ENCODE measurements at places on chromosomes 12 and 14.

GRCh38 chr14:67493092-67493717 is 4.7 kb upstream of the TMEM229B start:
- no peak for DNase-seq

- DNase-seq = no peak
These were observed 172.2 kb downstream of the SLC16A7 start for GRCh38 chr12:59768031-59768430.

DNA sequence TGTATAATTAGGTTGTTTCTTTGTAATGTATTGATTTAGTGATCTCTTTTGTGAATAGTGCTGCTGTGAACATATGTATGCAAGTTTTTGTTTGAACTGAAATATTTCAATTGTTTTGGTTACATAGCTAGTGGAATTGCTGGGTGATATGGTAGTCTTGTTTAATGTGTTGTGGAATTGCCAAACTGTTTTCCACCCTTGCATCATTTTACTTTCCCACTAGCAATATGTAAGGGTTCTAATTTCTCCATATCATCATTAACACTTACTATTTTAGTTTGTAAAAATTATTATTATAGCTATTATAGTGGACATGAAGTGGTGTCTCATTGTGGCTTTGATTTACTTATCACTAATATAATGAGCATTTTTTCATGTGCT is 5.9 kb downstream of the G2E3 start:
- DNase-seq = no peak

DNA sequence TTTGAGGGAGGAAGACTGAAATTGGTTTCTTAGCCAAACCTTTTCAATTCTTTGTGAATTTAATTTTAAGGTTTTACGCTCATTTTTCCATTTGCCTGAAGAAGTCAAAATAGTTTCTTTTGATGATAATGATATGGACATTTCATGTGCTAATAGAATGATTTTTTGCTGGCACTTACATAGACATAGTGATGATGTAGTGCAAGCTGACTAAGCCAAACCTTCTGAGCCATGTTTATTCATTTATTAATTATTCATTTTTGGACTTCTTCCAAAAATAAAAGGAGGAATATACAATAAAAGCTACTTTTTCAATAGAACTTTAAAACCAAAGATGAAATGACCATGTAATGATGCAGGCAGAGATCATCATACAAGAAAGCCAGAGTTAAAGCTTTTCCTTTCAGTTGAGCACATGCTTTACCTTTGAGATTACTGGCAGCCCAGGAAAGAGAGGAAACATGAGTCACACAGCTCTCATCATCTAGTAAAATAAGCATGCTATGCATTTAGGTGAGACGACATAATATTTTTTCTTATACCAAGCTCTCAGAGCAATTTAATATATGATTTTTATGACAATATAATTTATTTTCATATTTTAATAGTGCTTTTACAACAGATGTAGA is 24.8 kb downstream of the KCNA1 start:
- DNase-seq = no peak

GRCh38 chr14:105473677-105474482 is 741 bp upstream of the CRIP2 start:
- DNase-seq = peak; percentile 94

GRCh38 chr12:121838126-121838525 is 20.5 kb downstream of the HPD start:
- DNase-seq = no peak

- DNase-seq = no peak
These were observed 383.7 kb downstream of the EGLN3 start for GRCh38 chr14:33567023-33567728.

DNA sequence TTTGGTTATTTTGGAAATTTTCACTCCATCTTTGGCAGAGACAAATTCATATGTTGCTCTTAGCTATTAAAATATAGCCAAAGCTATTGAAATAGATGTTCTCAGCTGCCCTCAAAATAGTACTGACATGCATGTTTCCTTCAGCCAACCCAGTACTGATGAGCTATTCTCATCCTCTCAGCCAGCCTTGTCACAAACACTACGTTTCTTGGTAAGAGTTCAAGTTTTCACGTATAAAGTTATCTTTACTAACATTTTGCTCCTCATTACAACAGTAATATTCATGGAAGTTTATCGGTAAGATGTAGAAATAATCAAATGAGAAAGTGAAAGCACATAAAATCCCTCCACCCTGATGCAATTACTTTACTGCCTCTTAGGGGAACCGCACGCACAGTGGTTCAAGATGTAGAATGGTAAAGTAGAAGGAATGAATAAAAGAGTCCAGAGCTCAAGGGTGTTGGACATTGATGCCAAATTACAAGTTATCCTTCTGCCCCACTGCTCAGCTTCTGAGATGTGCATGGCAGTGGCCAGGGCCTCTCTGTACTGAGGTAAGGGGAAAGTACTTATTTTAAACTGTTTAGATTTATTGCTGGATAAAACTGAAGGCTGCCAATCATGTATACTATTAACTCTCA is 20.7 kb downstream of the GCH1 start:
- no peak for DNase-seq

- DNase-seq = no peak
These were observed 565 bp downstream of the NT5DC3 start for GRCh38 chr12:103840462-103840875.

- no peak for DNase-seq
These were observed 3.4 kb downstream of the TEX22 start for GRCh38 chr14:105401699-105402098.

- no peak for DNase-seq
These were observed 95.4 kb downstream of the KCNK10 start for GRCh38 chr14:88227693-88228092.

- DNase-seq = no peak
These were observed 5.8 kb downstream of the NR4A1 start for GRCh38 chr12:52056801-52057637.

- DNase-seq = no peak
These were observed 17.2 kb downstream of the PPFIBP1 start for GRCh38 chr12:27541031-27541719.

DNA sequence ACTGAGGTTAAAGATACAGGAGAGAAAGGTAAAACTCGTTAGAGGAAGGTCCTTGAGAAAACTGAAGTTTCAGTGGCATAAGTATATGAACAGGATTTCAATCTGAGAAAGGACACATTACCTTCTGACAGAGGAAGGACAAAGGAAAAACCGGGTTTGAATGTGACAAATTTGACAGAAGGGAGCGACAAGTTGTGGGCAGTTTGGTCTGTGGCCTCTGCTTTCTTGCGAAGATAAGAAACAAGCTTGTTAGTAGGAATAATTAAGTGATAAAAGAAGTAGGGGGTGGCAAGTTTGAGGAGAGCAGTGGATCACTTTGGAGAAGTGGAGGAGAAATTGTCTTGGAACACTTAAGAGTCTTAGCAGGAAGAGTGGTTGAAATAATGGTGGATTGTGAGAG is 5.1 kb downstream of the MON2 start:
- DNase-seq = no peak

- no peak for DNase-seq
These were observed 306.3 kb downstream of the CACNA1C start for GRCh38 chr12:2358986-2359658.

GRCh38 chr12:101116911-101117310 is 93.1 kb downstream of the SLC5A8 start:
- DNase-seq = no peak

- no peak for DNase-seq
These were observed 15.5 kb upstream of the TSPAN9 start for GRCh38 chr12:3061501-3062215.

DNA sequence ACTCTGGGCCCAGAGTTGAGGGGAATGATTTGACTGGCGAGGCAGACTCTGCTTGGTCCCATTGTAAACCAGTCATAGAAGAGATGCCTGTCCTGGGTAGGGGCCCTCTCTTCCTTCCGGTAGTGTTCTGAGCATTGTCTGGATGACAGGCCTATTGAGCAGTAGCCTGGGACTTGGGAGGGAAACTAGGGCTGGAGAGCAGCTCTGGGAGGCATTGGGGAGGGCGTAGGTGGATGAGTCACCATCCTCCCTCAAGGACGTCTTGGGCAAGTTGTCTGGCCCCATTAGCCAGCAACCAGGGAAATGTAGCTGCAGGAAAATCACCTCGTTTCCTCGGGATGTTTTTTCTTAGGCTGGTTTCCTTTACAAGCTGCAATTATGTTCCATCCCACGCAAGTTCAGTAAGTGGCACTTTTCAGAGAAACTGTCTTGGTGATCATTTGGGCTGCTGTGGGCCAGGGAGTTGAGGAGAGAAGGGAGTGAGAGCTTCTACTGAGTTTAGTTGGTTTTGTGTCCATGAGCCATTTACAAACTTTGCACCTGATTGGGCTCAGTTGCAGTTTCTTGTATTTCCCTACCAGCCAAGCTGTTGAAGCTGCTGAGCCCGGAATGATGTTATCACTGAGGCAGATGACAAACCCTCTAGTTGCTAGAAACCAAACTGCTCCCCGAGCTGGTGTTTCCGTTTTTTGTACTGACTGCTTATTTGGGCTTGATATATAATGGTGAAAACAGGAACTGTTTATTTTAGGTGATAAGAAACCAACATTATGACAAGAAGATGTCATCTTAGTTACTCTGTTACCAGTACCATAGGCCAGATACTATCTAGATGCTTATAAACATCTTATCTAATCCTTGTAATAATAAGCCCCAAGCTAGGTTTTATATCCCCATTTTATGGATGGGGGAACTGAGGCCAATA is 147.6 kb downstream of the CHST11 start:
- no peak for DNase-seq

- no peak for DNase-seq
These were observed 12.8 kb upstream of the GOLGA5 start for GRCh38 chr14:92781350-92781749.

GRCh38 chr12:130956009-130956408 is 2.3 kb downstream of the ADGRD1 start:
- DNase-seq = no peak

GRCh38 chr12:10369557-10370415 is 20.1 kb downstream of the KLRK1 start:
- no peak for DNase-seq

- no peak for DNase-seq
These were observed 8.7 kb upstream of the C1RL start for GRCh38 chr12:7117670-7118069.

- peak; percentile 41 for DNase-seq
These were observed 22.4 kb downstream of the CALM1 start for GRCh38 chr14:90419200-90419599.
